ENCODE measurements at places on chromosomes 16 and 17. TPM values are rescaled to one million over a fixed set of nuclear protein-coding genes. Genes with fewer than 3 reads are reported as not detected.

DNA sequence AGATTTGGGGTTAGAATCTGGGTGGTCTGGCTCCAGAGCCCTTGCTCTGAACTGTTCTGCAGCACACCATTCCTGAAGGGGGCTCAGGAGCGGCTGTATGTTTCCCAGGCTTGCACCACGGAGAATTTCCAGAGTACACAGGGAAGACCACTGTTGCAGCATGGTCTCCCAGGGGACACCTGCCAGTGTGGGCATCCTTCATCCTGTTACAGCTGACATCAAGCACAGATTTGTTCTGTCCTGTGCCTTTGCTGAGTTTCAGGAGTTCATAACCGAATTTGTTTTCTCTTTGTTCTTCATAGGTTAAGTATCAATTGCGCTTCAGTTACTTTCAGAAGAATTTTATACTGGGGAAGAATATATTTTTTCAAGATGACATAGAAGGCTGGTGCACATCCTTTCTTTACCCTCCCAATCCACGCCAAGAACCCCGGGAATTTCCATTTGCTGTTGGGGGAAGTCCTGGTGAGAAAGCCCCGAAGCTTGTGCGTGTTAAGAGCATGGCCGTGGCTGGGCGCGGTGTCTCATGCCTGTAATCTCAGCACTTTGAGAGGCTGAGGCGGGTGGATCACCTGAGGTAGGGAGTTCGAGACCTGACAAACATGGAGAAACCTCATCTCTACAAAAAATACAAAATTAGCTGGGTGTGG, 26.3 kb upstream of the ABCA3 start:
- DNase-seq: no peak

DNA sequence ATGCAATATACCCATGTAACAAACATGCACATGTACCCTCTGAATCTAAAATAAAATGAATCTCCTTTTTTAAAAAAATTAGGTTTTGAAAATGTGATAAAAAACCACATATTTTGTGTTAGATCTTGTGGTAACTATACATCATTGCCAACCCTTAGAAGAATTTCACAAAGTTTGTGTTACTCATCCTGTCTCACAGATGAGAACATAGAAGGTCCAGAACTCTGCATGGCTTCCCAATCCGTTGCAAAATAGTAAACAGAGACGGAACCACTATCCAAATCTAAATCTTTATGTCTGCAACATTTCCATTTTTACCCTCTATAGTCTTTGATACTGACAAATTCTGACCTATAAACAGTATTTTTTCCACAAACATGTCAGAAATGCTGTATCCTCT, 759.9 kb downstream of the KCNJ2 start:
- no peak for DNase-seq

DNA sequence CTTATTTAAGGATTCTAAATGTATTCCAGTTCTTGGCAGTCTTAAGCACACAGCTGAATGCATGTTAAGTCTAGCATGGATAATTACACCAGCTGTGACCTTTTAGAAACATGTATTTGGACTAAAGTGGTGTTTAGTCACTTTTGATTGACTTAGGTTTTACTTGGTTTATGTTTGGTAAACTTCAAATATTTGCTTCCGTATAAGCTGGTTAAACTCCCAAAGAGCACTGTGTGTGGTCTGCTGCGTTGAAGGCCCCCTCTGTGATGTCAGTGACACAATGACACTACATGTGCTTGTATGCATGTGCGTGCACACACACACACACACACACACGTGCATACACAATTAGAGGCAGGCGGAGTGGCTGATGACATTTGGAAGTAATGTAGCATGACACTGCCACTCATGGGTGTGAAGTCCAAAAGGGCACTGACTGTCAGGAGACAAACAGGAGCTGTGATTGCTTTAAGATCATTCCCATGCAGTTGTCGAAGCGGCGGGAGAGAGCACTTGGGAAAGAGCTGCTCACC, 156.1 kb upstream of the CDH13 start:
- DNase-seq: no peak

- no peak for DNase-seq
These were observed 2.0 kb downstream of the RHBDF2 start for GRCh38 chr17:76499267-76499667.

DNA sequence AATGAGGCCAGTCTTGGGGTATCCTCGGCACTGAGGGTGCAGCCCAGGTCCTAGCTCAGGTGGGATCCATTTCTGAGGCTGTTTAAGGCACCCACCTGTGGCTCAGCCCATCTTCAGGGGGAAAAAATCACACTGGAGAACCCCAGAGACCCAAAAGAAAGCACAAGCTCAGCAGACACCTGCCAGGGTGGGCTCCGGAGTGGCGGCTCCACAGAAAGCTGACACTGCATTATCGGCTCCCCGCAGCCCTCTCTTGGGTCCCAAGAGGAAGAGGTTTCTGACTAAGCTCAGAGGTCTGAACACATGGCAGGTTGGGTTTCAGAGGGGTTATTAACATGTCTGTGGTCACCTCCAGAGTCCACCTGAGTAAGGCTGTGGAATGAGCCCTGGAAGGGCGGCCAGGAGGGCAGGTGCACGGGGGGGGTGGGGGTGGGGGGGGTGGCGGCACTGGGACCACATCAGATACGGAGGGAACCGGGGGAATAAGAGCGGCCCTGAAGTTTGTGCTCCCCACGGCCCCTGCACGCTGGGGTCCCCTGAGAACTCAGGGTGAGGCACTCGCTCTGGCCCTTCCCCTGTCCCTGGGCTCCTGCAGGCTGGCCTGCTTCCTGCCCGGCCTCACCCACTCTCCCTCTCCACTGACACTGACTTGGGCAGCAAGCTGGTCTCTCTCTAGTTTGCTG, 79.5 kb downstream of the TIMM22 start:
- DNase-seq: no peak

- no peak for DNase-seq
These were observed 133.7 kb upstream of the SEC14L1 start for GRCh38 chr17:77006971-77007649.

GRCh38 chr17:78147315-78147998, 1.3 kb downstream of the C17orf99 start:
- no peak for DNase-seq

- no peak for DNase-seq
These were observed 9.2 kb downstream of the DNAH17 start for GRCh38 chr17:78567991-78568390.

- no peak for DNase-seq
These were observed 72.8 kb downstream of the RPH3AL start for GRCh38 chr17:279776-280175.

GRCh38 chr16:79347277-79347676, 253.3 kb downstream of the MAF start:
- no peak for DNase-seq

- peak; percentile 48 for DNase-seq
These were observed 857.4 kb upstream of the GOT2 start for GRCh38 chr16:59591480-59591879.

GRCh38 chr17:62109378-62109902, 44.4 kb upstream of the MED13 start:
- DNase-seq: peak; percentile 75

DNA sequence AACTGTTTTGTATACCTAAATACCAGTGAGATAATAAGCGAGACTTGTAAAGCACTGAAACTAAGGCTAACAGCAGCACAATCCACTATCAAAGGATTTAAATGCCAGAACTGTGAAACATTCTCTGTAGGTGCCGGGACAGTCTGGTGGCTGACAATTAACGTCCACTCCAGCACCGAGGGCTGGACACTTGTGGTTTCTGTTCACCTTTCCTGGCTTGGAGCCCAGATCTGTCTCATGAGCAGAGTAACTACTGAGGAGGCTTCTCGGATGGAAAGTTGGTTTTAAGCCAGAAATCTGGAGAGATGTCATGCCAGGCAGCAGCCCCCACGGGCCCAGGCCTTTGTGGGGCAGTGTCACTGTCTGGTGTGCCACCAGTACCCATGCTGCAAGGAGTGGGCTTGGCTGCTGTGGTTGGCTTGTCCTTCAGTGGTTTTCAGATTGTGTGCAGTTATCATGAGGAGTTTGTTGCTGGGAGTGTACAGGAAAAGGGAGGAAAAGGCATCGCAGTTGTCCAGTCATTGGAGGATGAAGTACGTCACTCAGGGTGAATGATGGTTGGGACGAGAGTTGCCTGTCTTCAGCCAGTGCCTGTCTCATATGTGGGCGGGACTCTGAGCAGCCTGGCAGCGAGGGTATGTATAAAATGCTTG, 35.5 kb downstream of the UBN1 start:
- DNase-seq: peak; percentile 55

DNA sequence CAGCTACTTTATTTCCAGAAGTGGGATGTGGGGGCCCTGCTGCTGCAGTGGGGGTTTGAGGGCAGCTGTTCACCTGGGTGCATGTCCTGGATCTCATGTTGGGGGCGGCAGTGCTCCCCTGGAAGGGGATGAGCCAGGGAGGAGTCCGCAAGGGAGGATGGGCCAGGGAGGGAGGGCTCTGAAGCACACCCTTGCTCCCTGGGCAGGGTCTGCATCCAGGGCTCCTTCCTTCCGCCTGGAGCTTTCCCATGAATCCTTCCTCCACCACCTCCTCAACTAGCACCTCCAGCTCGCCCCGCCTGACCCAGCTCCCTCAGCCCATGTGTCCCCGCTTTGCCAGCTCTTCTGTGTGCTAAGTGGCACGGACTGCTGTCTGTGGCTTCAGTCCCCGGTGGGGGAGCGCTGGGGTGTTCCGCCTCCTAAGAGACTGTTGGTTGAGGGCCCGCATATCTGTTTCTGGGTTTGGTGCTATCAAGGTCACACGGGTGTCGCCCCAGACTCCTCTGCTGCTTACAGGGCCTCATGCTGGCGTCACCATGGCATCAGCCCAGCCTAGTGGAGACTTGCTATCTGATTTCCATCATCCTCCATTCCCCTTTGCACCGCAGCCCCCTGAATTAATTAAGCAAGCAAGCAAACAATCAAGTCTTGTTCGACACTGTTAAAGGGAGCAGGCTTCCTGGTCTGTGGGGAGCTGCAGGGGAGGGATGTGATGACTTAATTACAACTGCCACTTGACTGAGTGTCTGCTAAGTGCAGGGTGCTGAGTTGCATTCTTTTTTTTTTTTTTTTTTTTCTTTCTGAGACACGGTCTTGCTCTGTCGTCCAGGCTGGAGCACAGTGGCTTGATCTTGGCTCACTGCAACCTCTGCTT, 71.8 kb downstream of the PRKCA start:
- no peak for DNase-seq

DNA sequence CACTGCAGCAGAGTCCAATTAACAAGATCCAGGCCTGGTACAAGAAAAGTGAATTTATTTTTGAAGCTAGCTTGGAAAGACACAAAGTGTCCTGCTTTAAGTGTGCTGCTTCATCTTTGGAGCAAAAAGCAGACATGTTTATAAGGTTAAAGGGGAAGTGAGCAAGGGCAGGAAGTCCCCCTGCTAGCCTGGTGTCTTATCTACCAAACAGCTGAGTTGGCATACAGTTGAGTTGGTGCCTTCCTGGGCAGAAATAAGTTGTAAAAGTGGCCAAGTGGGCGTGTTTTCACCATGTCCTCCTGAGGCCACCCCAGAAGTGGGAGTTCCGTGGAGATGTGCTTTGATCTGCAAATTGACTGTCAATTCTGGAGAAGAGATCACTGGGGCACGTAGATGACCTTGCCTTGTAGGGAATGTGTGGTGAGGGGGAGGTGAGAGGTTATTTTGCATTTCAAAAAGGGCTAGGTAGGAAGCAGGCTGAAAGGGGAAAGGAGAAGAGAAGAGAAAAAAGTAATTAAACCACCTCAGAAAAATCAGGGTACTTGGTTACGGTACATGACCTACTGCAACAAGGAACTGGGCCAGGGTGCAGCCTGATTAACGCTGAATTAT, 38.3 kb upstream of the HSBP1 start:
- DNase-seq: no peak

- DNase-seq: no peak
These were observed 1.1 kb downstream of the CEP20 start for GRCh38 chr16:15887283-15887682.

DNA sequence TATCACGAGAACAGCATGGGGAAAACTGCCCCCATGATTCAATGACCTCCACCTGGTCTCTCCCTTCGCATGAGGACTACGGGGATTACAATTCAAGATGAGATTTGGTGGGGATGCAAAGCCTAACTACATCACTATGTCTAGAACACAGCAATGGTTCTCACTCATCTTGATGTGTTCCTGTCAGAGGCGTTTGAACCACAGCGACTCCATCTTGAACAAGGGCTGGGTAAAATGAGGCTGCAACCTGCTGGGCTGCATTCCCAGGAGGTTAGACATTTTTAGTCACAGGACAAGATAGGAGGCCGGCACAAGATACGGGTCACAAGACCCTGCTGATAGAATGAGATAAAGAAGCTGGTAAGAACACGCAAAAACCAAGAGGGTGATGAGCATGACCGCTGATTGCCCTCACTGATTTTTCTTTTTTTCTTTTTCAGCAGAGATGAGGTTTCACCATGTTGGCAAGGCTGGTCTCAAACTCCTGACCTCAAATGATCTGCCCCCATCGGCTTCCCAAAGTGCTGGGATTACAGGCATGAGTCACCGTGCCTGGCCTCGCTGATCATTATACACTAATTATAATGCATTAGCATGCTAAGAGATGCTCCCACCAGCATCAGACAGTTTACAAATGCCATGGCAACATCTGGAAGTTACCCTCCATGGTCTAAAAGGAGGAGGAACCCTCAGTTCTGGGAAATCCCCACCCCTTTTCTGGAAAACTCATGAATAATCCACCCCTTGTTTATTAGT, 3.0 kb upstream of the PPY start:
- DNase-seq: peak; percentile 42

NPIPA8 gene
- total RNA-seq: 17.8 TPM

SYNGR3 gene
- total RNA-seq: 1.2 TPM

XYLT1 gene
- total RNA-seq: 29.1 TPM

RNF213 gene
- 47.5 TPM for total RNA-seq

CCL1 gene
- not detected for total RNA-seq

RUNDC3A gene
- not detected for total RNA-seq

SMTNL2 gene
- not detected for total RNA-seq
